ENCODE measurements at places on chromosomes 11 and 22.

- DNase-seq: no peak
Measured at GRCh38 chr11:79392161-79392560, 48.7 kb downstream of the TENM4 start.

DNA sequence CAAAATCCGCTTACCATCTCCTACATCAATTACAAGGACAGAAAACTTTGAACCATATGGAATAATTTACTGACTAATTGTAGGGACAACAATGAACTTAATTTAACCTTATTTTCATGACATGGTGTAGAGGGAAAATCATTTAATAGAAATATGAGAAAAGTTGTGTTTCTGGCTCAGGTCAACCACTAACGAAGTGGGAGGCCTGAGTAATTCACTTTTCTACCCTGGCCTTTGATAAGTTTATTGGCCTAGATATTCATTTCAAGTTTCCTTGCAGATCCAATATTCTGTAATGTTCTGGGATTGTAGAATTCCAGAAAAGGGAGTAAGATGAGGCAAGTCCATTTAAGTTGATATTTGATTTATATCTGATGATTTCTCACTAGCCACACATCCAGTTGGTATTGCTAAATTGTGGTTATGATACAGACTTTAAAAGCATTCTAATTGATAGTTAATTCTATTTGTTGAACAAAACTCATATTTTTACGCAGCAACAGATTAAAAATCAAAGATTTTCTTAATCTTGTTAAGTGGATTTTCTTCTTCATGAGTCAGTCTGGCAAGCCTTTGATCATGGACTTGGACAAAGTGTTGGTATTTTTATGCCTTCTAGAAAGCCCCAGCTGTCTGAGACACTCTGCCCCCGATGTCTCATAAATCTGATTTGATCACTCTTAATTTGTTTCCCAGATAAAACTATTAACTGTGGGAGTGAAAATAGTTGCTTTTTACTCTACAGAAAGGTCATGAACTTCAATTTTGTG is 336.5 kb downstream of the TMEM135 start:
- DNase-seq: no peak

- DNase-seq: no peak
Measured at GRCh38 chr11:1060410-1060809, 14.3 kb upstream of the MUC2 start.

- DNase-seq: no peak
Measured at GRCh38 chr11:32099516-32099915, 8.6 kb downstream of the RCN1 start.

- DNase-seq: no peak
Measured at GRCh38 chr11:29534836-29535235, 482.0 kb downstream of the KCNA4 start.

GRCh38 chr11:85806876-85807275 is 4.1 kb downstream of the SYTL2 start:
- no peak for DNase-seq

- no peak for DNase-seq
Measured at GRCh38 chr11:116376054-116376453, 396.7 kb downstream of the BUD13 start.

GRCh38 chr11:27388869-27389268 is 25.9 kb upstream of the CCDC34 start:
- no peak for DNase-seq

GRCh38 chr11:109858152-109858551 is 235.0 kb upstream of the ZC3H12C start:
- no peak for DNase-seq

DNA sequence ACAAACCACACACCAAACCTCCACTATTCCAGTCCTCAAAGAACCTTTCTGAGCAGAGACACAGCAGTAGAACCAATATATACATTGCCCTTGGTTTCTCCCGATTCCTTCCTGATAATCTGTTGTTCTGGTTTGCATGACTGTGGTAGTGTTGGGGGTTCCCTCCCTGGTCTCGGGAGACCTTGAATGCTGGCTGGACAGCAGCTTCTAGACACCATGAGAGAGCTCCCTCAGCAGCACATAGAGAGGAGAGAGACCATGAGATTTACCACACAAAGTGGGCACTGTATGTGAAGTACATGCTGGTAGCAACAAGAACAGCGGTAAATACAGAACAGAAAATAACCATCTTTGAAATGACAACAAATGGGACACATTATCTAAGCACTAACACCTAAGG is 2.6 kb downstream of the C11orf91 start:
- no peak for DNase-seq
